8988T (cell line): ENCODE measurements at places on chromosomes 13 and 19.

DNA sequence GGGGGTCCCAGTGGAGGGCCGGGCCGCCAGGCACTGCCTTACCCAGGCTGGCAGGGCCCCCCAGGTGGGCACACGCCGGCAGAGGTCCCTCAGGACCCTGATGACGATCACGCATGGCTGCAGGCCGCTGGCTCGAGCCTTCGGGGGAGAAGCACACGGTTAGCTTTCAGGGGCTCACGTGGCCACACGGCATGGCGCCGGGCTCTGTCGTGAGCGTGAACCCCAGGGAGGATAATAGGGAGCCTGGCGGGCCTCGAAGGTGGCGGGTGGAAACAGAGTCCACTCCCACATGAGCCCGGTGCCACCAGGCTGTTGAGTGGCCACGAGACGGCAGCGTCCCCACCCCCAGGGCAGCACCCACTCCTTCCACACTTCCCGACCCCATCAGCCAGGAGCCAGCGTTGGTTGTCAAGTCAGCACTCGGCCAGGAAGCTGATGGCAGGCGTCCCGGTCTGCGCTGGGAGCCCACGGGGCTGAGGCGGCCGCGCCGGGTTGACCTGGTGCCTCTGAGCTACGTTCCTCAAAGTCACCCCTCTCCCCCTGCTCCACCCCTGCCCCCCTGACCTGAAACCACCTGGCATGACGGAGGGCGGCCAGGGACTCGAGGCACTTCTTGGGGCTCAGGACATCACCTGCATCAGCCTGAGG is 24.7 kb upstream of the MATK start:
- no peak for DNase-seq

GRCh38 chr19:7904074-7905020 is 670 bp downstream of the MAP2K7 start:
- no peak for DNase-seq

DNA sequence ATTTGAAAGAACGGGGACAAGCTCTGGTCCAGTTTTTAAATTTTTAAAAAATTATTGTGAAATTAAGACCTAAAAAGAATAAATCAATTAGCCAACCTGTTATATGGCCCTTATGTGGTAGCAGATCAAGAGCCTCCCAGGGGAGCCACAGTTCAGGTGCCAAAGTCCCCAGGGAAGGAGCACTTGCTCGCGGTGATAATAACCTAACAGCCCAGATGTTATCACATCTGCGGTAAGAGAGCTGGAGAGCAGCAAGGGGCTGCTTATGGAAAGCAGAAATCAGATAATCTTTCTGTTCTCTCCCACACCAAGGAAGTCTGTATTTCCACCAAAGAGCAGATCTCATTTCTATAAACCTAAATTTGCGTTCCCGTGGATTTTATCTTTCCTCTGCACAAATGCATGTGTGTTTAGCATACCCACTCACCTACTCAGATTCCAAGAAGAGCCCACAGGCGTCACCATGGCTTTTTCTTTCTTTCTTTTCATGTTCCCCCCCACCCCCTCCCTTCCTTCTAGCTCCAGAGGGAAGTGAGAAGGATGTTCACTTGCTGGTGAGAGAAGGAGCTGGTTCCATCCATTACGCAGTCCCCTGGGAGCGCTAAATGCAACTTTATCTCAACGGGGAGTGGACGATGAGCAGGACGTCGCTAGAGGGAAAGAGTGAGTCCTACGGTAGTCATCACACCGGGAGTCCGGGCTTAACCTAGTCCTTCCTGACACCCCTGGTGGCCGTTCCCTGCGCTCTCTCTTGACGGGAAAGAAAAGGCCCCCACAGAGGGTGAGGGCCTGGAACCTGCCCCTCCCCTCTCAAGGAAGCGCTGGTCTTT is 1.6 kb upstream of the POU4F1 start:
- DNase-seq = no peak

DNA sequence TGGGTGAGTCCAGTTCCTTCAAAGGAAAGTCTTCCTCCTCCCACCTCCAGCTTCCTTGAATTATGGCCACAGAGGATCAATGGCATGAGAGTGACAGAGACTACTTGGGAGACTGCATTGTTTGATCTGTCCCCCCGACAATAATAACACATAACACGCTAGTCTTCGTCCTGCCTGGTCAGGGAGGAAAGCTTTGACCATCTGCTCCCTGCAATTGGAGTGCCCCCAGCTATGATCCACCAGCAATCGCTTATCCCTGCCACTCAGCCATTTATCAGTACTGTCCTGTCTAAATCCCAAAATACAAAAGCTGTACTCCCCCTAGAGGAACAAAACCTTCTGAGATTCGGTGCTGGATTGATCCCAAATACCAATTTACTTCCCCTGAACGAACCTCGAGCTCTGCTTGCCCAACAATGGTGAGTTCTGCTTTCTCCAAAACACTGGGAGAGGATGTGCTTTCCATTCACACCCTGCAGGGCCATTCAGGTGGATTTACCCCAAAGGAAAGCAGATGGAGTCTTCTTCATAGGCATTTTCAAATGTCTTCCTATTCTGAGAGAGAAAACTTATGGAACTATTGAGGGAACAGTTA is 466.7 kb downstream of the TSHZ3 start:
- DNase-seq = no peak

- no peak for DNase-seq
Observed at GRCh38 chr13:93290503-93290902, 63.9 kb downstream of the GPC6 start.

- DNase-seq = no peak
Observed at GRCh38 chr19:42161616-42162263, 29.5 kb upstream of the POU2F2 start.

- DNase-seq = no peak
Observed at GRCh38 chr19:30208436-30209060, 163.6 kb upstream of the ZNF536 start.

- DNase-seq = no peak
Observed at GRCh38 chr19:6531163-6531955, 533 bp downstream of the TNFSF9 start.

DNA sequence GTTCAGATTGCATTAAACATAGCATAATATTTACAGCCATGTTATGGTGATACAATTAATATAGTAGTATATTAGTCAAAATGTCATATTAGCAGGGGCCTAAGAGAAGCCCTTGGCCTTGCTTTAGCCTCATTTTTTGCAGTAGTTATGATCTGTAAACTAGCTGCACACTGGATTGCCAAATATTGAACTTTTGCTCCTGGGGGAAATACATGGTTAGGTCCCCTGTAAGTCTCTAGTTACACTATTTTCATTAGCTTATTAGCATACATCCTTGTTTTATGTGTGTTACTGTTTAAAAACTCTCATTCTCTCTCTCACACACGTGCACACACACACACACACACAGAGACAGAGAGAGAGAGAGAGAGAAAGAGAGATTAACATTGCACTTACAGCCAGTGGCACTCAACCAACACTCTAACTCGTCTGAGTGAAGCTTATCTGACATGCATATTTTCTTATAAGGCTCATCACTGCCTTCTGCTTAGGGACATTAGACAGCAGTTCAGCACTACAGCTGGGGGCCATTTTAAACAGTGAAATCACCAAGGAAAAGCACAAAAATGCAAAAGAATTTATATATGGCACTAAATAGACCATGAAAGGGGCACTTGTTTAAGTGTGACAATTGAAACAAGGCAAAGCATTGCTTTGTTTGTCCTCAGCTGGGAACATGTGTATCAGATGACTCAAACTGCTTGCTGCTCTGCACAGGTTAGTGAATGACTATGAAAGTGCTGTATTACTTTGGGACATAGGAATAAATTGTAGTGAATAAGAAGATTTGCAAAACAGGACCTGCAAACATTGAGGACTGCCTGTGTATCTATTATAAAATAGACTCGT is 278.7 kb downstream of the GPC6 start:
- DNase-seq = no peak

GRCh38 chr13:20145521-20145920 is 15.3 kb downstream of the GJA3 start:
- no peak for DNase-seq

- DNase-seq = no peak
Observed at GRCh38 chr19:4744451-4745174, 21.0 kb upstream of the DPP9 start.

- DNase-seq = no peak
Observed at GRCh38 chr19:40056505-40056904, 474 bp upstream of the ZNF780B start.

DNA sequence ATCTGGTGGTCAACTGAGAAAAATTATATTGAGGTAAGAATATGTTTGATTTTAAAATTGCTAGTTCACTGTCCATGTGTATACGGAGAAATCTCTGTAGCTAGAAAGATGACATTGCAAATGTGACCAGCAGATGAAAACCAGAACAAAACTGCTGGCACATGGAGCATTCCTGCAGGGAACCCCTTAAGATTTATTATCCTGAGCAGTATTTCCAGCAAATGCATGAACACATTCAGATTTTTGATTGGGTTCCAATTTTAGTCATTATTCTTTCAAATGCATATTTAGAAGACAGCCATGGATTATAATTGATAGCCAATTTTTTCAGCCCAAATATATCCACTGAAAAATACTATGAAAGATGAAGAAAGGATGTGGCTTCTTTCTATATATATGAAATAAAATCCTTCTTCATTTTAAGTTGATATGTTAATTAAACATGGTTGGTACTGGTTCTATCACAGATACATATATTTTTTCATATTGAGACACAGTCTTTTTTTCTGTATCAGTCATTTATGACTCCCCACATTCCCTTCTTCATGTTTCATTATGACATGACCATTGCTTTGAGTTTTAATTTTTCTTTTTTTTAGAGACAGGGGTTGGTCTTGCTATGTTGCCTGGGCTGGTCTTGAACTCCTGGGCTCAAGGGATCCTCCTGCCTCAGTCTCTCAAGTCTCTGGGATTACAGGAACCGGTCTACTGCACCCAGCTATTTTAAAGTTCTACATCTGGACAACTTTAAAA is 376.5 kb downstream of the KLF12 start:
- no peak for DNase-seq

GRCh38 chr13:77660841-77661250 is 36.6 kb upstream of the SLAIN1 start:
- no peak for DNase-seq

GRCh38 chr19:33366127-33366526 is 7.4 kb upstream of the CEBPG start:
- DNase-seq = no peak

DNA sequence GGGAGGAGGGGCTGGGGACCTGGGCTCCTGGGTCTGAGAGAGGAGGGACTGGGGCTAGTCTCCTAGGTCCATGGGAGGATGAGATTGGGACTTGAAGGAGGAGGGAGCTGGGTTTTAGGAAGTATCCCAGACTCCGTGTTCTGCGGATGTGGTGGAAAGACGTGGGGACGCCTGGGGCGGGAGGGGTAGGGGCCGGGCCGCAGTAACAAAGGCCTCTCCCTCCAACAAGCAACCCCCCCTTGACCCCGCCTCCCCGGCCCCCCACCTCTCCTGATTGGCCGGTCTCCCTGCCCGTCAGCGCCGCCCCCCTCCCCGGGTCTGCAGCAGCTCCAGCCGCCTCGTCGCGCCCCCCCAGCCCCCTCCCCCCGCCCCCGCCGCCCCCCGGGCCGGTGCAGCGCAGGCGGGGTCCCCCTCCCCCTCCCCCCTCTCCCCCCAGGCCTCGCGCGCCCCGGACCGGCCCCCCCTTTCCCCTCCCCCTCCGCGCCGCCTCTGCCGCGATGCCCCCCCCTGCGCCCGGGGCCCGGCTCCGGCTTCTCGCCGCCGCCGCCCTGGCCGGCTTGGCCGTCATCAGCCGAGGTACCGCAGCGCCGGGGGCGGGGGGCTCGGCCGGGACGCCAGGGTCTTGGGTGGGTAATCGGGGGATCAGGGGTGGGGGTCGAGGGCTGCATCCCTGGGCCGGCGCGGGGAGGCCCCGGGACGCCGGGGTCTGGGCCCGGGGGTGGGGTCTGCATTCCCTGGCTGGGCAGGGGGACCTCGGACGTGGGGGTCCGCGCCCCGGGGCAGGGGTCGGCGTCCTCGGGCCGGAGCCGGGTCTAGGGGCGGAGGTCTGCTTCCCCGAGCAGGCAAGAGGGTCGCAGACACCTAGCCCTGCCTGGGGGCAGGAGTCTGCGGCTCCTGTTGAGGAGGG is at the start of gene IGLON5:
IGLON5 (plus strand) TSS at position 294 of the 907 bp plus-strand sequence; CDS start at position 498, 204 bp downstream.
- DNase-seq = no peak

DNA sequence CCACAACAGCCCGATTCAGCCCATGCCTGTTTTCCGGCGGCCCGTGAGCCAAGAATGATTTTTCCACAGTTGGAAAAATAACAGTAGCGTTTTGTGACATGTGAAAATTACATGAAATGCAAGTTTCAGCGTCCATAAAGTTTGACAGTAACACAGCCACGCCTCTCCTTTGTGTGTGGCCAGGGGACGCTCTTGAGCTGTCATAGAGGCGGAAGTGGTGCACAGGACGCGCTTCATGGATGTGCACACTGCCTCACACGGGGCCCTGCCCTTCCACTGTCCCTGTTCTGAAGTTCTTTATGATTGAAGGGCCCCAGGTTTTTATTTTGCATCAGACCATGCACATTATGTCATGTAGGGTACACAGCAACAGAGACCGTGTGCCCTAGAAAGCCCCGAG is 12.4 kb upstream of the ELAVL1 start:
- DNase-seq = no peak

GRCh38 chr13:79398127-79398526 is 7.9 kb downstream of the RBM26 start:
- DNase-seq = no peak

- DNase-seq = no peak
Observed at GRCh38 chr13:110643768-110644421, 28.6 kb downstream of the NAXD start.

- DNase-seq = no peak
Observed at GRCh38 chr19:10815007-10815536, 20.9 kb downstream of the TMED1 start.

DNA sequence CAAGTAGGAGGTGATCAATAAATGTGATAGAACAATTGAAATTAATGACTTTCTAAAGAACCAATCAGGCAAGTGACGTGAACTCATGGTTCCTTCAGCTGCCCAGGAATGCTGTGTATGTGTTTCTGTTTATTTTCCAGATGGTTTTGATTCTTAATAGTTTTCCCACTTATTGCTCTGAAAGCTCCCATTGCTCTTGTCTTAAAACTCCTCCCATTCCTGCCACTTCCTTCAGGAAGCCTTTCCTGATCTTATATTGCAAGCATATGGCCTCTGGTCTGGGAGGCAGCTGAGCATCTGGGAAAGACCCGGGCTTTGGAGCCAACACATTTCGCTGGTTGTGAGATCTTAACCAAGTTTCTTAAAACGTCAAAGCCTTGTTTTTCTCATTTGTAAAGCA is 17.1 kb upstream of the LATS2 start:
- DNase-seq = no peak
